ENCODE measurements at places on chromosomes 1 and 21.
A peak's percentile ranks its signal among the peaks of the same experiment; 100 is the strongest.

GRCh38 chr21:45882645-45883044, 98.9 kb upstream of the COL6A1 start:
- no peak for DNase-seq

DNA sequence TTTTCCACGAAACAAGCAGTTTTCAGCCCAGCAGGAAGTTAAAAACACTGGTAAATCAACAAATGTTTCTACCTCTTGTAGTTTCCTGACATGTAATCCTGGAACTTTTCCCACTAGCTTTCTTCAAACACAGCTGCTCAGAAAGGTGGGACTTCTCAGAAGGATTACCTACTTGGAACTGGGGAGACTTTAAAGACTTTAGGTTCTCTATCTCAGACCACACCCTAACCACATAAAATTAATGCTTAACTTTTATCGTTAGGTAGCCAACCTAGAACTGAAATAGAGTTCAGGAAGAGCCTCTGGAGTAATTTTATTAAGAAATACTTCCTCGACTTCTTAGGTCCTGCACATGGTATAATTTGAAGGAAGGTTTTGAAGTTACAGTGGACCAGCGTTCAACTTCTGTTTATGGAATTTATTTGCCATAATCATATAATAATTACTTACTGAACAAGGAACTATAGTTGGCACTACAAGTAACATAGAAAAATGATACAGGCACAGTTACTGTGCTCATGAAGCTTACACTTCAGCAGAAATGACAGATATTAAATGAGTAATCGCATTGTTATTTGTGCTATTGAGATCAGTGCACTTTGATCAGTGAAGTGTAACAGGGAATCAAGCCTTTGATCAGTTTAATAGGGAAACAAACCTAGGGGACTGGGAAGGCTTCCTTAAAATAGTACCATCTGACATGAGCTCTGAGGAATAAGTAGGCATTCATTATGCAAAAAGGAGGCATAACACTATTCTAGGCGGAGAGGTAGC, at the start of gene BCL2L15:
TSS of gene BCL2L15 (minus strand) at position 180 of the 774 bp plus-strand sequence. CDS start 206 bp downstream, outside the sequence.
- no peak for DNase-seq

- no peak for DNase-seq
Measured at GRCh38 chr1:47677241-47677940, 239.5 kb downstream of the FOXD2 start.

DNA sequence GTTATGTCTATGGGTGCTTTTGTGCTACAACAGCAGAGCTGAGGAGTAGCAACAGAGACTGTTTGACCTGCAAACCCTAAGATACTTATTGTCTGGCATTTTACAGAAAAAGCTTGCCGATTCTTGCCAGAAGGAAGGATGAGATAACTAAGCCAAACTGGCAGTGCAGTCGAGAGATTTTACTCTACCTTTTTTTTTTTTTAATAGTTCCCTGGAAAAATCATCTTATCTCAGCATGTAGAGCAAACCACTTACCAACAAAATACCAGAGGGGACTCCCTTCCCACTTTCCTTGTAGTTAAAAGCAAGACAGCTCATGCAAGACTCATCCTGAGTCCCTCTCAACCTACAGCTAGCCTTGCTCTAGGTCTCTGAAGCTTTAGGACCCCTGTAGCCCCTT, 132.9 kb downstream of the SYT2 start:
- DNase-seq = no peak

GRCh38 chr1:87330057-87330884, 1.6 kb downstream of the LMO4 start:
- no peak for DNase-seq

DNA sequence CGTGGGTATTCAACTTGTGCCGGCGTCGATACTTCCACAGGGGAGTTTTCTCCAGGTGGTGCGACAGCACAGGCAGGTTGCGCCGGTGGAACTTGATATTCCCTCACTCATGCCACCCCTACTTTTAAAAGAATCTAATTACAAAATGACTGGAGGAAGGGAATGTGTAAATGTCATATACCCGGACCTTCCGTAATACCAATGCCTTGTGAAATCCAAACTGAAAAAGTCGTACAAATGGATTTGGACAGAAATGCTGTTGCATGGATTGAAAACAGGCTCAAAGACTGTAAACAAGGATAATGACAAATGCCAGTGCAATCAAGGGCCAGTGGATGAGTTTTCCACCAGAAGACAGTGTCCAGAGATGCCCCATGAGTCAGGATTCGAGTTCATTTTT, 235.3 kb upstream of the USP25 start:
- no peak for DNase-seq

GRCh38 chr1:64955097-64956009, 11.0 kb downstream of the JAK1 start:
- no peak for DNase-seq

GRCh38 chr1:82644186-82644915, 843.6 kb downstream of the ADGRL2 start:
- DNase-seq = no peak

GRCh38 chr21:44506279-44507255, 33.4 kb downstream of the KRTAP10-1 start:
- no peak for DNase-seq

DNA sequence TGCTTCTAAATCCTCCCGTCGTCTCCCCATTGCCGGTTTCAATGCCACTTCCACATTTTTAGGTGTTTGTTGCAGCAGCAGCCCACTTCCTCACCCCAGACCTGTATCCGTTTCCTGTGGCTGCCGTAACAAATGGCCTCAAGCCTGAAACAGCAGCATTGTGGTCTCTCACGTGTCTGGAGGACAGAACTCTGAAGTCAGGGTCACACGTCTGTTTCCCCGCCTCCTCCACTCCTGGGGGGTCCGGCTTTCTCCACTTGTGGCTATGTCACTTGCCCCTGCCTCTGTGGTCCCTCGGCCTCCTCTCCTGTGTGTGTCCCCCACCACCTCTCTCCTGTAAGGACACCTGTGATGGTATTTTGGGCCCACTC, 21.8 kb downstream of the TRPM2 start:
- DNase-seq = no peak

DNA sequence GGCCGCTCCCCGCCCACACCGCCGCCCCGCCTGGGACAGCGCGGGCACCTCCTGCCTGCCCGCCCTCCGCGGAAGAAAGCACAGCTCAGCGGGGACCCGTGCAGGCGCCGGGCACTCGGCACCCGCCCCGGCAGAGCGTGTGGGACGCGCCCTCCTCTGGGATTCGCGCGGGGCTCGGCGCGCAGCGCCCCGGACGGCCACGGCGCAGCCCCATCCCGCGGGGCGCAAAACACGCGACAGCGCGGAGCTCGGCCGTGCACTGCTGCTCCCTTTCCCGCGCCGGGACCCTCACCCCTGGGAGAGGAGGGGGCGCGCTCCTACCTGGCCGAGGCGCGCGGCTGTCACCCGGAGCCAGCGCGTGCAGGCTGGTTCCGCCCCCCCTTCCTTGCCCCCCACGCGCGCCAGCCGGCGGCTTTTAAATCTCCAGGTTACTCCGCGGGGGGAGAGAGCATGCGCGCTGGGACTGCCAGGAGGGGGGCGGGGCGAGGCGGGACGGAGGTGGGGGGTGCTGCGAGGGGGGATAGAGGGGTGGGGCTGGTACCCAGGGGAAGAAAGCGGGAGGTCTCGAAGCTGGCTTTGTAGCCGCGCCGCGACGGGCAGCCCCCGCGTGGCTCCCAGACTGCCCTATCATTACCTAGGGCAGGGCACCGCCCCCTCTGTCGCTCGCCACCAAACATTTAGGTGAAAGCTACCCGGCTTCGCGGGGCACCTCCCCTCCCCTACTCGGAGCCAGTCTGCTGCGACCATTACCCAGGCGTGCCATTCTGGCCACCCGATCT, at the start of gene SLC45A3:
TSS of gene SLC45A3 (minus strand) at position 437 of the 779 bp plus-strand sequence. CDS start 15,853 bp downstream, outside the sequence.
- no peak for DNase-seq

DNA sequence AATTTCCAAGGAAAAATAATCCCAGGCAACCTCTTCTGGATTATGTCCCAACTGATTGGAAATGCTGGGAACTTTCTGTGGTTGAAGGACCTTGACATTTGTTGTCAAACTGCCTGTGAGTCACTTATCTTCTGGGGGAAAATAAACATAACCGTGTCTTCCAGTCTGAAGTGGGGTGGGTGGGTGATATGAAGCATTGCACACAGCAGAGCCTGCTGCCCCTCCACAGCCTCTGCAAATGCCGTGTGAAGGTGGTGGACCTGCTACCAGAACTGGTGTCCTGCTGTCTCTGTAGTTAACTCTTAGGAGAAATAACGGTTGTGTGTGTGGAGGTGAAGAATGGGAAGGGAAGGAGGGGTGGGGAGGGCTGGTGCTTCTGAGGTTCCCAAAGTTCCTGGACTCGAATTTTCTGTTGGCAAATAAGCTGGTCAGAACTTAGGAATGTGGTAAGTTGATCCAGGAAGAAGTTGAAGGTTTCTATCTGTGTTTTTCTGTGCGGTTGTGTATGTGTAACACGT, 23.2 kb downstream of the GALNT2 start:
- DNase-seq = no peak

DNA sequence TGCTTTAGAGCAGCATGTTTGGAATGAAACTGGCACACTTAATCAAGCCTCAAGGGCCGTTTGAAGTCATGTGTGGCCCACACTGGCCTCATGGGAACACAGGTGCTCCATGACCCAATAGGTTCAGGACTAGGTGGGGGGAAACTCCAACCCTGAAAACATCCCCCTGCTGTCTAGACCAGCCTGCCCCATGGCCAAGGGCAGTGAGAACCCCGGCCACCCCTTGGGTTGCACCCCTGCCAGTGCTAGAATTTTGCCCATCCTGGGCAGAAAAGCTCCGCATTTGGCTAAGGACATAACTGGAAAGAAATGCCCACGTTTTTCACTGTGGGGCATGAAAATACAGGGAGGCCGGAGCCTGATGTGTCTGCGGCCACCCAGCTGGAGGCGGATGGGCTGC, 6.1 kb upstream of the PTGER3 start:
- no peak for DNase-seq

DNA sequence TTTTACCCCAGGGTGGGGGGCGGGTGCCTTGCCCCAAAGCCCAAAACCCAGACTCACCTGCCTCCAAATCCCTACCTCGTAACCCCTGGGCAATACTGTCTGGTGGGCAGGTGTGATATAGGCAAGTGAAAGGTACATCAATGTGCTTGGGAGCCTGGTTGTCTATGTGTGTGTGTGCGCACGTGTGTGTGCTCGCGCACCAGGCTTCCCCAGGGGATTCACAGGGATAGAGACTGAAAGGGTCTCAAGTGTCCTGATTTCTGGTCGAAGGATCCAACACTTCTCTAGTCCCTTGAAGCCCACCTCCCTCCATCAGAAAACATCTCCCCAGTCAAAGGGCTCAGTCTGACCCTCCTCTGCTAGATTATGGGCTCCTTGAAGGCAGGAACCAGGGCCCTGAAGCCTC, 28.9 kb upstream of the EPB41 start:
- DNase-seq = no peak

- no peak for DNase-seq
Measured at GRCh38 chr1:243597383-243597782, 252.7 kb downstream of the AKT3 start.

- no peak for DNase-seq
Measured at GRCh38 chr1:206734499-206735142, 36.0 kb upstream of the IL19 start.

- no peak for DNase-seq
Measured at GRCh38 chr1:184755226-184756065, 788 bp upstream of the EDEM3 start.

DNA sequence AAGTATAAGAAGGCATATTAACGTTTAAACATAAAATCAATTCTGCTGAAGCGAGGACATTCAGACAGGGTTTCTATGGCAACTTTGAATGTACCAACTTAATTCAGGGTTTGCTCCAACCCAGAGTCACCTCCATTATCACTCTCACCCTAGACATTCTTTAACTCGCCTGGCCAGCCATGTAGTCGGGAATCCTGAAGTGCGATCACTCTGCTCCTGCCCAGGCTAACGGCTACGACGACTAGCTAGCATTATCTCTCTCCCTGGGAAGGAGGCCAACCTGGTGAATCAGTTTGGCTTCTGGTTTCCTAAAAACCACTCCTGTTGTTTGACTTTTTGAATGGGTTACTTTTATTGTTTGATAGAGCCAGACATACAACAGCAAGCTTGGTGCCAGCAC, 38.9 kb upstream of the ZBTB18 start:
- no peak for DNase-seq

DNA sequence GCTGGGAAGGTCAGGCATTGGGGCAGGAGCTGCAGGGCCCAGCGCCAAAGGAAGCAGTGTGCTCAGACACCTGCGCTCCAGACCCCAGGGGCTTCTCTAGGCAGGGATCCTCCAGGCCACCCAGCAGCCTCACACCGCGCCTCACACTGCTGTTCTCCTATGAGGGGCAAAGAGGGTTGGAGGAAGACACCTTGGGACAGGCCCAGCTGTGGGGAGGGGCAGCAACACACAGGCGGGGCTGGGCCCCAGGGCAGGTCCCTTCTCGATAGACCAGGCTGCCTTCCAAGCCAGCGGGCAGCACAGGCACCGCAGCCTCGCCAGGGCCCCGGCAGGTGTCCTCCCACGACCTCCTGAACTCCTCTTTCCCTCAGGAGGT, 20.7 kb upstream of the PRSS38 start:
- DNase-seq = no peak

GRCh38 chr1:202680586-202681352, 29.5 kb downstream of the SYT2 start:
- DNase-seq = no peak

GRCh38 chr1:157166590-157166989, 28.4 kb upstream of the ETV3 start:
- no peak for DNase-seq

DNA sequence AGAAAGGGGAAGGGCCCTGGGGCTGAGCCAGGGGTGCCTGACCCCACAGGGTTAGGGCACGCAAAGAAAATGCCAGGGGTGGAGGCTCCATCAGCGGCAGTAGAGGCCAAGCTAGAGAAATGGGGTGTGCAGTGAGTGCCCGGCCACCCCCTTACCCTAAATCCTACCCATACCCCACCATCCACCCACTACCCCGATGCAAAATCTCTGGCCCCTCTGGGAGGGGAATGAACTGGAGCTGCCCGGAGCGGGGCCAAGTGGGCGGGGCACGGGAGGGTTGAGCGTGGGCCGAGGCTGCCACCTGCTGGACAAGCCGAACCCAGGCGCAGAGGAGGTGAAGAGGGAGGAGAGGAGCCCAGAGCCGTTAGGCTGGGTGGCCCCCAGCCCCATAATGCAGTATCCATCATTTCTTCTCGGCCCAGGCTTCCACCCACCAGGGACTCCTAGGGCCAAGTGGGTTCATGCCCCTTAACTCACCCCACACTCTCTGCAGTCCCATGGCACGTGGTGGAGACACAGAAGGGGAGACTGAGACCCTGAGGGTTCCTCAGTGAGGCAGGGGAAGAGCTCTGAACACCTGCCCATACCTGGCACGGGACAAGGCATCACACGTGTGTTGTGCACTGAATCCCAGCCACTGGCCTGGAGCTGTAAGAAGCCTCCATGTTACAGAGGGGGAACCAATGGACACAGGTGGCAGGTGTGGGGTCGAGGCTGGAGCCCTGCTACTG, 1.4 kb upstream of the C1QC start:
- DNase-seq = peak; percentile 35
